ENCODE measurements at places on chromosomes 5 and 9.

DNA sequence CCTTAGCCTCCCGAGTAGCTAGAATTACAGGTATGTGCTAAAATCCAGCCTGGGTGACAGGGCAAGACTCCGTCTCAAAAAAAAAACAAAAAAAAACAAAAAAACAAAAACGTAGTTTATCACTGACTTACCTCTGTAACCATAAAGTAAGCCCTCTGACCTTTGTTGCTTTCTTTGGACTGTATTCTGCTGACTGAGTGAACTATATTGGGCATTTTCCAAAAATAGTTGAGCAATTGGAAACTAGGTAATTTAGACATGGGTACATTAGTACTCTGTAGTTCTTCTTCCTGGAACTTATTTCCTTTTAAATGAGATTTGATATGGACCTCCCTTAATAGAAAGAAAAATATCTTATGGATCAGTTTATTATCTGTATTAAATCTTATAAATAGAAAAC, 66.6 kb downstream of the ANKHD1 start:
- no peak for DNase-seq

- no peak for DNase-seq
These were observed 266.0 kb downstream of the DTWD2 start for GRCh38 chr5:118722122-118723020.

GRCh38 chr5:114327474-114327873, 34.4 kb upstream of the KCNN2 start:
- no peak for DNase-seq

GRCh38 chr5:36728697-36729543, 122.5 kb downstream of the SLC1A3 start:
- no peak for DNase-seq

DNA sequence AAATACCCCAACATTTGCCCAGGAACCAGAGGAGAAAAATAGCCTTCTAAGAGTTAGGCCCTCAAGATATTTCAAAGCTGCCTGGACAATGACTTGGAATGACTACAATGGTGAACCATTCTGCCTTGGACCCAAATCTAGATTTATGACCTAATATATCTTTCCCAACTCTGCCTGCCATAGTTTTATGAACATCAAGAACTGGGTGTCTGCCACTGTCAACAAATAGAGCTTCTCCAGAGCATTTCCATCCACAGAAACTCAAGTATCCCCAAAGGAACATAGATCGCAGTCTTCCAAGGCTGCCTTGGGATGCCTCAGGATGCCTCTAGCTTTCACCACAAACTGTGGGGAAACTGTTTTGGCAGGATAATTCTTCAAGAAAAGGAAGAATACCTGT, 48.2 kb upstream of the NFIB start:
- DNase-seq, result no peak

DNA sequence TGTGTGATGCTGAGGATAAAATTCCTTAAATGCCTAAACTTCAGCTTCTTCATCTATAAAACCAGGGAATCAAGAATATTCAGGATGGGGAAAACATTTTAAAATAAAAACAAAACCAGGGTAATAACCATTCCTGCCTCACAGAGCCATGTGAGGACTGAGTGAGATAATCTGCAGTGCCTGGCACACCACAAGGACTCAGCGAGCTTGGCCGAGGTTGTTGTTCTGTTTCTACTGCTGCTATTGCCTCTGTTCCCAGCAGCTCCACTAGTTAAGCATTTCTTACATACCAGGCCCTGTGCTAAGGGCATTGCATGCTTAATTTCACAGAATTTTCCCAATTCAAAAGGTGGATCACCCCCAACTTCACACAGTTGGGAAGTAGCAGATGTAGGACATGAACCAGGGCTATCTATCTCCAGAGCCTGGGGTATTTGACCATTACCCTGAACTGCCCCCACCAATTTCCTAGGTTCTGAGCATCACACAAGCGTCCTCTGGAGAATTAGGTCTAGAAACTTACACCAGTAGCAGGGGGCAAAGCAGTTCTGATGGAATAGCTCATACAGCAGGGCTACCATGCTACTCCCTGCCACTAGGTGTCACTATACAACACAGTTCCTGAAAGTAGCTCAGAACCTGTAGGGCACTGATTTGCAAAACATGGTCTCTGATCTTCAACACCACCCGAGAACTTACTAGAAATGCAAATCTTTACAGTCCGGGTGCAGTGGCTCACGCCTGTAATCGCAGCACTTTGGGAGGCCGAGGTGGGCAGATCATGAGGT, 74.3 kb downstream of the LRSAM1 start:
- DNase-seq, result no peak

- DNase-seq, result no peak
These were observed 133.3 kb downstream of the KIAA0825 start for GRCh38 chr5:94485067-94485466.

- no peak for DNase-seq
These were observed 1.7 kb downstream of the BRD3OS start for GRCh38 chr9:134026981-134027380.

- DNase-seq, result no peak
These were observed 197.0 kb downstream of the PCSK1 start for GRCh38 chr5:96236051-96236450.

GRCh38 chr9:90846770-90847419, 45.3 kb downstream of the SYK start:
- DNase-seq, result no peak

DNA sequence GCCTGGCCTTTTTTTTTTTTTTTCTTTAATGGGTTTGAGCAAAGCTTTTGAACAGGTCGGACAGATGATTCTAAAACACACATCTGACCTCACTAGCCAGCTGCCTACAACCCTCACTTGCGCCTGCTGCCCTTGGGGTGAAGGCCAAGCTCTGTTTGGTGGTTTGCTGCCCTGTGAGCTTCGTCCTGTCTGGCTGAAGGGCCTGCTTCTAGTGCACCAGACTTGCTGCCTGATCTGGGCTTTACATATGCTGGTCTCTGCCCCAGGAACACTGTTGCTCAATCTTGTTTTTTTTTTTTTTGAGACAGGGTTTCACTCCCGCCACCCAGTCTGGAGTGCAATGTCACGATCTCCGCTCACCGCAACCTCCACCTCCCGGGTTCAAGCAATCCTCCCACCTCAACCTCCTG, 16.4 kb upstream of the DOLPP1 start:
- DNase-seq, result no peak

GRCh38 chr5:92687821-92688722, 892.9 kb downstream of the NR2F1-AS1 start:
- no peak for DNase-seq

DNA sequence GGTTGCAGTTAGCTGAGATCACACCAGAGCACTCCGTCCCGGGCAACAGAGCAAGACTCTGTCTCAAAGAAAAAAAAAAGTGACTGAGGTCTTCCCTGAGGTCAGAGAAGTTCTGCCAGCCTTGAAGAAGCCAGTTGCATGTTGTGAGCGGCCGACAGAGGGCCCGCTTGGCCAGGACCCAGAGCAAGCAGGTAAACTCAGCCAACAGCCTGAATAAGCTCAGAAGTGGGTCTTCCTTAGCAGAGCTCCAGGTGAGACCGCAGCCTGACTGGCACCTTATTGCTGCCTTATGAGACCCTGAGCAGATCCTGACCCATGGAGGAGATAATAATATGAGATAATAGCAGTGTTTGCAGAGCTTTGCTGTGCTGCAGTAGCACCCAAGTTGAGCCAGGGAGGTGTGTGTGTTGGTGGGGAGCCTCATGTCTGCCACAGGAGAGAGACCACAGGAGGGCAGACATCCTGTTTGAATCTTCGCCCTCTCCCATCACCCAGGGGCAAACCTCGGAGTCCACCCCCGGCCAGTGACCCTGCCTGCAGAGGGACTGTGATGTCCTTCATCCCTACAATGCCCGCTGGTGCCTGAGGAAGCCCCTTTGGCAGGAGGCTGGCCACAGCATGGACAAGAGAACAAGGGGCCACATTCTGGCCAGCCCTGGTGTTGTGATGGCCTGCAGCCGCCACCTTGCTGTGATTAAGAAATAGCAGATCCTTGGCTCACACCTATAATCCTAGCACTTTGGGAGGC, 10.8 kb upstream of the BARX1 start:
- no peak for DNase-seq

DNA sequence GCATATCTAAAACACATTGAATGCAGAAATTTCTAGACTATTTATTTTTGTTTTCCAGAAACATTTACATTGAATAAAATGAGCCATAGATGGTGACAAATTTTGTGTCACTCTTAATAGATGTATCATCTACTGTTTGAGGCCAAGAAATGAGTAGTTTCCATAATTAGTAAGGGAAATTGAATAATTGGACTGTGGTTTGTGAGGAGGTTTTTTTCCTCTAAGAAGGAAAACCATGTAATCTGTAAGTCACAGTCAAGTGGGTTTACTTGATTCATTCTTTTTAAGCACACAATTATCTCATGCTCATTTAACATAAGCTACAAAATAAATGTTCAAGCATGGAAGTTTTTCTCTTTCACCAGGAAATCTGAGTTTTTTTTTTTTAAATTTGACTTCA, 876.4 kb downstream of the NR2F1-AS1 start:
- no peak for DNase-seq

DNA sequence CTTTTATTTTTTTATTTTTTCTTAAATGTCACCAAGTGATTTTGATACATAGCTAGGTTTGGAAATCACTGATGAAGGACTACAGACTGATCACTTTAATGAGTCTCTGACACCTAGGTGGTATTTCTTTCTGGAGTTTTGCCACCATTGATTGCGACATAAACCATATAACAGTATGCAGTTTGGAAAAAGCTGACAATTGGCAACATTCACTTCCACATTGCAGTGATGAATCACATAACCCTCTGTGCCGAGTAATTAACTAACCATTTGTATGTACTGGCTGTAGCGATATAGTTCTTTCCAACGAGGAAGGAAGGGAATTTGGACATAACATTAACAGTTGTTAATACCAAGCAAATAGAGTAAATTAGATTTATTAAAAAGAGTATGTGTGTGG, 222.9 kb upstream of the EFNA5 start:
- no peak for DNase-seq

DNA sequence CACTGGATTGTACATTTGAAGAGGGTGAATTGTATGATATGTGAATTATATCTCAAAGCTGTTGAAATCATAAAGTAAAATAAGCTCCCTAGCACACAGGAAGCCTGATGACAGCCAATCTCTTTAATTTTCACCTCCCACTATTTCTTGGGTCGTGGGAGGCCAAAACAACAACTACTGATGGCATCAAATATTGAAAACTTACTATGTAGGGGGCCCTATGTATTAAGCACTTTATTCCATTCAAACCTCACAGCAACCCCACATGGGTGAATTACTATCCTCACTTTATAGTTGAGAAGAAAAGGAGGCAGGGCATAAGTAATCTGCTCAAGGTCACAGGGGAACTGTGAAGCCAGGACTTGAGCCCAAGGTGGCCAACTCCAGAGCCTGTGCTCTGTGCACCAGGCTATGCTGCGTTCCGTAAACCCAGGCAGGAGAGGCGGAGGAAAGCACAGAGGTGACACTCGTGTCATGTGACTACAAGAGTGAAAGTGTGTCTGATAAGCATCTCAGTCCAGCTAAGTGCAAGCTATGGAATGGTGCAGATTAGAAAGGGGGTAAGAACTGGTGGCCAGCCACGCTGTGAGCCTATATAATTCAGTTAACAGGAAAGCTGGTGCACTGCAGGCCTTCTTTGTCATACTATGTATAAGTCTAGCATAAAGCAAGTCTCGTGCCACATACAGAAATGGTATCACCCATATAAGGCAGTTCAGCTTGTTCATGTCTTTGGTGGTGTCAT, 221.0 kb downstream of the DCP2 start:
- no peak for DNase-seq

DNA sequence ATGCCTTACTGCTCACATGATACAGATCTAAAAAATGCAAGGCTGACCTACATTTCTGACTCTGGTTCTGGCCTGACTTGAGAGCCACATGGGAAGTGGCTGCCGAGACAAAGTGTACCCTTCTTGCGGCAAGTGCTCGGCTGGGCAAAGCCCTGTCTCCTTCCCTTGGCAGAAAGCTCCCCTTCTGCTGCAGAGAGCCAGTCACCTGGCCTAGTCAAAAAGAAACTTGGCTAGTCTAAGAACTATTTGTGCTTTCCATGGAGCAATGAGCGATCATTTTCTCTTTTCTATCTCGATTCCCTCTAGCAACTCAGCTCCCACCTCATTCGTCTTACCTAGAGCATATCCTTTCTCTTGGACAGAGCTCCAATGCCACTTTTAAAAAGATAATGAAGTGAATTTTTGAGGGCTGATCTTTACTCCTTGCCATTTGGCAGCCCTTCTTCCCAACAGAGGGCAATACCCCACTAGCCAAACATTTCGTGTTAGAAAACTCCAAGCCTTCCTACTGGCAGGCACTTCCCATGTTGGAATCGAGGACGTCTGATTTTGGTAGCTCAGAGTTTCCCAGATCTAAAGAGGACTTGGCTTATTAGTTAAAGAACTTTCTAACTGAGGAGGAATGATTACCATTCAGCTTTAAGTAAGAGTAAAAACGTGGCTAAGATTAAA, 108.1 kb upstream of the PRRC1 start:
- DNase-seq, result no peak

- DNase-seq, result no peak
These were observed 391.6 kb upstream of the CHD1 start for GRCh38 chr5:99320436-99320835.

- DNase-seq, result no peak
These were observed 995.8 kb upstream of the ACO1 start for GRCh38 chr9:31388660-31389059.

Data from activated naive CD8-positive, alpha-beta T cell treated with anti-CD3 and anti-CD28 coated beads, Interleukin-2, amount 50 U/mL, for 16 hours (primary cell).